ENCODE measurements at places on chromosomes 12 and 14.

GRCh38 chr12:113049976-113050742 lies 6.4 kb upstream of the DTX1 start:
- DNase-seq, result no peak

GRCh38 chr14:61469781-61470180 lies 148.4 kb downstream of the PRKCH start:
- no peak for DNase-seq

GRCh38 chr14:91857614-91858013 lies 9.7 kb downstream of the TC2N start:
- no peak for DNase-seq

- no peak for DNase-seq
These were observed 261.3 kb upstream of the NOS1 start for GRCh38 chr12:117622741-117623140.

DNA sequence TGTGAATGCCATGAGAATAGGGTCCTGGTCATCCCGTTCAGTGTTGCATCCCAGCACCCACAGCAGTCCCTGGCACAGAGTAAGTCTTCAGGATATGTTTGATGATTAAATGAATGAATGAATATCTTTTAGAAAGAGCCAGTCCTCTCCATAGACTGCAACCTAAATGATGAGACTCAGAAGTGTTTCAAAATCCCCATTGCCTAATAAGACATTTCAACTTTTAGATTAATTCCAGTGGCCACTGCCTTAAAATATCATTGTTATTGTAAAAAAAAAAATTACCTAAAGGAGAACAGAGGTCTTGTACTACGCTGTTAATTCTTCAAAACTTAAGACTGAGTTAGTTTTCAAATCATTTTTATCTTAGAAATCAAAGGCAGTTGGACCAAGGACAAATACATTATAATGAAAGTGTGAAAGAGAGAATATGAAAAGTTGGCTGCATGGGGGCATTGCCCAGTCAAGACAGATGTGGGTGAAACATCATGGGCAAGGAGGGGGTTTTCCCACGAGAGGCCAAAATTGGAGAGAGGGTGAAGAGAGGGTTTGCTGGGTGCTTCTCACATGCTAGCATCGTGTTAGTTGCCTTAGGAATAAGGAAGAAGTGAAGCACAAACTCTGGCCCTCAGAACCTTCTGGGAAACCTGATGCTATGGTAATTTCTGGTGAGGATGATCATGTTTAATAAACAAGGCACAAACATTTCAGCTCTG lies 26.3 kb upstream of the CPM start:
- no peak for DNase-seq

DNA sequence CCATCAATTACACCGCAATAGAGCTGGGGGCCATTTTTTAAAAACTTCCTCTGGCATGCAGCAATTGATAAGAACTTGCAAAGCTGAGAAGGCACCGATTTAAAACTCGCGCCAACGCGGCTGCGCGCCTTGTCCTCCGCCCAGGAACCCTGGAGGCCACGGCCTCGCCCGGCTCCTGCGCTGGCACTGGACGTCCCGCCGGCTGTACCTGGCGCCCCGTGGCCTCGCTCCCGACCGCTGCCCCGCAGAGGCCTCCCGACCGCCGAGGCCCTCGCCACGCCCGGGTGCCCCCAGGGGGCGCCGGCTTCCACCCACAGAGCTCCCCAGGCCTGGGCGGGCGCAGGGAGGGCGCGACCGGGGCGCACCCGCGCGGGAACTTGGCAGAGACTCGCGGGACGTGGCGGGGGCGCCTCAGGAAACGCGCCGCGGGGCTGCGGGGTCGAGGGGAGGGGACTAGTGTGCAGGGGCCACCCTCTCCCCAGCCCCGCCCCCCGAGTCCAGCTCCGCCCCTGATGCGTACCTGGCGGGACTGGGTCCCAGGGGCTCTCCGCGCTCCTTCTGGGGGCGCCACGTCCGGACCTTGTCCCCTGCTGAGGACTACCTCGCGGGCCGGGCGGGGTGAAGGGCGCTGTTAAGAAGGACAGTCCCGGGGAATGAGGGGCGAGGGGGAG lies 65.7 kb downstream of the TNFAIP2 start:
- DNase-seq, result peak; percentile 46

DNA sequence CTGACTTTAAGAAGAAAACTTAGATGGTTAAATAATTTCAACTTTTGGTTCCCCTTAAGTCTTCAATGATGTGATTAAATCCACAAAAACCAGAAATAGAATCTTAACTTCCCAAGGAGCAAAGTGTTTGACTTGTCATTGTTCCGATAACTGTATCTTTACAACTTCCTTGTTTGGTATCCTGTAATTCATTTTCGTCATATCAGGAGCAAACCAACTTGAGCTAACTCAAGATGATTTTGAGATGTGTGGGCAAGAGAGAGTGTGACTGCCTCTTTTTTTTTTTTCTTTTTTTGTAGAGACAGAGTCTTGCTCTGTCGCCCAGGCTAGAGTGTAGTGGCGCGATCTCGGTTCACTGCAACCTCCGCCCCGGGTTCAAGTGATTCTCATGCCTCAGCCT lies 25.3 kb downstream of the DRAM1 start:
- DNase-seq, result no peak

- DNase-seq, result peak; percentile 82
These were observed 261 bp upstream of the RNU7-1 start for GRCh38 chr12:6943389-6943721.

DNA sequence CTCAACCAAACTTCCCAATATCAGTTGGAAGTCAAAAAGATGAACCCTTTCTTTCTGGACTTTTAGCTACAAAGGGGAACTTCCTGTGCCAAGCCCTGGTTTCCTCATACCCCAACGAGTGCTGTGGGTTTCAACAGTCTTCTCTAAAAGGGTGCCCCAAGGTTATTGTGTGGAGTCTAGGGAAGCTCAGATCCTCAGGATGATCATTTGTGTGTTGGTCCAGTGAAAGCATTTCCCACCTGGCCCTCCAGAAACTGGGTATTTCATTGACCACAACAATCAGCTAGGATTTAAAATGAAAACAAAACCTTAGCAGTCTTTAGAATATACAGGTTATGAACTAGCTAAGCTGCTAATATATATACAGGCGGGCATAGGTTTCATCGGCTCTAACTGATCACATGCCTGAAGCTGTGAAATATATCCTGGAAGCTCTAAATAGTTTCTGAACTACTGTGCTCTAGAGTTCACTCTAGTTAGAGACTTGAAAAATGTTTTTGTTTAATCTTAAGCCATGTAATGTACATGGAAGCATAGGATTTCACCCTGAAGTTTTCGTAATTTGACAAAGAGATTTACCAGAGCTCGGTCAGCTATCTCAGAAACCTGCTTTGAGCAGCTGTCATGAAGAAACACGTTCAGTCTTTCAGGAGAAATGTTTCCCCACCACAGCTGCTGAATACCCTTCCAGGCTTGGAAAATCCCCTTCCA lies 29.6 kb downstream of the P2RX4 start:
- no peak for DNase-seq

DNA sequence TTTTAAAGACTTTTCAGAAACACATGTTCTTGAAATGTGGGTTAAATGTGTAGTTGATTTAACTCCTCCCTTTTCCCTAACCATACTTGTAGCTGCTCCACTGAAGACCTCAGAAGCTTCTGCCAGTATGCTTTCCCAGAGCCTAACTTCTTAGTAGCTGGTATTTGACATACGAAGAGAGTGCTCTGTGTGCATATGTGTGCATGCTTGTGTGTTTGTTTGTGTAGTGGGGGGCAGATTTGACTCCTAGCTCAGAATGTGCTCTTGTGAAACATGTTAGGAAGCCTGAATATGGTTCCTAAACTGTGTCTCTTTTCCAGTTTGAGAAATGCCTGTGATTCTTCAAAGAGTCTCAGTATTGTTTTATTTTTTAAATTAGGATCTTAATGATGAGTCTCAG lies 420.4 kb downstream of the PCNX1 start:
- DNase-seq, result no peak

GRCh38 chr12:114735011-114735410 lies 51.0 kb upstream of the TBX3 start:
- no peak for DNase-seq

- no peak for DNase-seq
These were observed 33.0 kb downstream of the PACS2 start for GRCh38 chr14:105347587-105347968.

DNA sequence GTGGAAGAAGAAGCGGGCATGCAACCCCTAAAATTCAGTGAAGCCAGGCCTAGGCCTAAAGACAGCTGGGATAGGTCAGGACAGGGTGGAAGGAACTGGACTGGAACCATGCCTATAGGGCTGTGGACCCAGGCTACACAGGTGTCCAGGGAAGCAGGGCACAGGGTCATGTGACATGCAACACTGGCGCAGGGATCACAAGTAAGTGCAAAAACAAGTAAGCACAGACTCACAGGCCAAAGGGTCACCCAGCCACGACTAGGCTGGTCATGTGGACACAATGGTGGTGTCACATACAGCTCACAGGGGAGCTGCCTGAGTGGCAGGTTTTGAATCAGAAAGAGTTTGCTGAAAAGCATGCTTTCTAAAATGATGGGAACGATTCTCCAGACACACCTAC lies 195.7 kb downstream of the SPTSSA start:
- no peak for DNase-seq

DNA sequence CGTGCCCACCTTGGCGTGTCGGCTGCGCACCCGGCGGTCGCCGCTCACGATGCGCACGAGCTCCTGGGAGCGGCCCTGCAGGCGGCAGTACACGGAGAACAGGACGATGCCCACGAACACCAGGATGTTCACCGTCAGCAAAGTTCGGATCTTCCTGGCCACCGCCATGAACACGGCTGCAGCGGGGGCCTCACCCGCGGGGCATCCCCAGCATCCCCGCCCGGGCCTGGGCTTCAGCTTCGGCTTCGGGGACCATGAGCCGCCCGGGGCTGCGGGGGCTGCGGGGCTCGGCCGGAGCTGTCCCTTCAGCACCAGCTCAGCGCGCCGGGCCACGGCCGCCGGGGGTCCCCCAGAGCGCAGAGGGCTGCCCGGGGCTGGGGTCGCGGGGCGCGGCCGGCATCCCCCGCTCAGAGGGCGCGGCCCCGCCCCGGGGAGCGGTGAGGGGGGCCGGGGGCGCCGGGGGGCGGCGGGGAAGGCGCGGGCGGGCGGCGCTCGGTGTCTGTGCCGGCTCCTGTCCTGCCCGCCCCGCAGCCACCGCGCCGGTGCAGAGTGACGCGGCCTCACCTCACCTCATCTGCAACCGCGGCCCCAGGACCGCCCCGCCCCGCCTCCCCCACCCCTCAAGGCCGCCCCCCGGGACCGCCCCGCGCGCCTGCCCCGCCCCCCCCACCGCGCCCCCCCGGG lies at the start of gene GALNT9:
GALNT9 (minus strand) TSS at position 554 of the 684 bp plus-strand sequence; CDS start at position 168, 386 bp downstream.
- peak; percentile 34 for DNase-seq

GRCh38 chr12:6758506-6759095 lies 5.7 kb upstream of the MLF2 start:
- no peak for DNase-seq

GRCh38 chr14:32367516-32367915 lies 38.4 kb downstream of the AKAP6 start:
- no peak for DNase-seq

DNA sequence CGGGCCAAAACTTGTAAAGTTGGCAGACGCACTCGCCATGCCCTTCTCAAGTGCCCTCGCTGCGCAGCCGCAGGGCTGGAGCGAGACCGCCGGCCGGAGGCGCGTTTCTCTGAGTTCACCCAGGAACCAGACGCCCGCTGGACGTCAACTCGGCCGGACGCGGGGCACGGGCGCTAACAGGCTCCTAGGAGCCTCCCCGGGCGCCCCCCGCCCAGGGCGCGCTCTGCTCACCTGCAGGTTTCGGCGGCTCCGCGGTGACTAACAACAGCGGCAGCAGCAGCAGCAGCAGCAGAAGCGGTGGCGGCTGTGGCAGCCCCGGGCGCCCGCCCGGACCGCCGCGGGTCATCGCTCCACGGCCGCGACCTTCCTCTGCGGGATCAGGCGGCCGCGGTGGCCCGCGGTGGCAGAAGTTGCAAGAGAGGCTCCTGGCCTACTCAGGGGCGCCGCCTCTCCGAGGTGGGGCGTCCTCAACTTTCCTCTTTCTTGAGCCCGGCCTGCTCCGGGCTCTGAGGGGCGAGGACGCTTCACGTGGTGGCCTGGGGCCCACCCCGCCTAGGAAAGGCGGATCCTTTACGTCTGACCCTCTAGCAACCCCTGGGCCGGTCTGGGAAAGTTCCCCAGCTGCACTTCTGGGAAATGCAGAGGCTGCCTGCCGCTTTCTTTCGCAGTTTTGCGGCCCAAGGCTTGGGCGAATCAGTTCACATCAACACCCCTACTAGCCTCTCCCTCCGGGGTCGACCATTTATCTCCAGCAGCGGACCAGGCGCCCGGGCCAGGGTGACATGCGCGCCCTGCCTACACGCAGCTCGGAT lies at the start of gene PLBD1:
PLBD1 (minus strand) TSS at position 533 of the 812 bp plus-strand sequence; CDS start at position 346, 187 bp downstream.
- DNase-seq, result peak; percentile 25

GRCh38 chr12:5619628-5620027 lies 187.7 kb downstream of the NTF3 start:
- DNase-seq, result no peak

DNA sequence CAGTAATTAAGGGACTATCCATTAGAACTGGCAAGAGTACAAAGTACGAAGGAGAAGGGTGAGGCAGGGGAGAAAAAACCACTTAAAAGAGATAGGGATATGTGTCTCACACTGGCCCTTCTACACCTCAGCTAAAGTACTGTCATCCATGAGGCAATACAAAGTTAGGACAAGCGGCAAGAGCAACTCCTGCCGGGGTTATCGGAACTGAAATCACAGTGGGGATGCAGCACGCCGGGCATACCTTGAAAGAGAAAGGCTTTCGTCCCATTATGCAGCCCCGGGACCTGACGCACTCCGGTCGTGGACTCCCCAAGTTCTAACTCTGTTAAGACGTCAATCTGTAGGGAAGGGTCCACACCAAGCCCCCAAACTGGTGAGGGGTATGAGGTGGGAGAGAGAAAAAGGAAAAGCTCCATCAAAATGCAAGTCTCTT lies 1.1 kb downstream of the NELL2 start:
- DNase-seq, result peak; percentile 57

GRCh38 chr12:132071040-132071810 lies 72.9 kb downstream of the DDX51 start:
- no peak for DNase-seq

GRCh38 chr14:61889914-61890351 lies 127.7 kb downstream of the SNAPC1 start:
- DNase-seq, result peak; percentile 22

- no peak for DNase-seq
These were observed 4.7 kb upstream of the NCKAP5L start for GRCh38 chr12:49832836-49833421.

DNA sequence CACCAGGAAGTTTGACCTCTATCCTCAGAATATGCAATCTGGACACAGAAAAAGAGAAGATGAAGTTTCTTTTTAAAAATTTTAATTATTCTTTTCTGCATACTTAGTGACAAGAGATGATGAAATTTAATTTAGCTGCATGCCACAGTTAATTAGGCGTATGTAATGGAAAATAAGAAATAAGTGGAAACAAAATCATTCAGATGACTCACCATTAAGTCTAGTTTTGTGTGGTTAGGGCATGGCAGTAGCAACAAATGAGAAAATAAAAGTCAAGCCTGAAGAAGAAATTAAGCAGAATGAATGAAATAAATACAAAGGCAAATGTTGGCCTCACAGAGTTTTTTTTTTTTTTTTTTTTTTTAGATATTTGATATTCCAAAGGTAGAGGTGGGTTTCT lies 30.9 kb upstream of the KLRD1 start:
- no peak for DNase-seq

- DNase-seq, result no peak
These were observed 112.3 kb downstream of the DNAI7 start for GRCh38 chr12:25082628-25083027.

GRCh38 chr12:68200854-68201253 lies 24.8 kb downstream of the IL26 start:
- DNase-seq, result no peak

- no peak for DNase-seq
These were observed 199.5 kb downstream of the NUAK1 start for GRCh38 chr12:105939181-105939721.

All from activated T-cell treated with anti-CD3 and anti-CD28 coated beads, Interleukin-2, amount 50 U/mL, for 48 hours (primary cell).